Type B pancreatic cell (in vitro differentiated cells): ENCODE measurements at places on chromosomes 3 and 15. TPM values are rescaled to one million over a fixed set of nuclear protein-coding genes. Genes with fewer than 3 reads are reported as not detected.
A peak's percentile ranks its signal among the peaks of the same experiment; 100 is the strongest.

The WDR76 gene
- 5.7 and 16.9 TPM in 2 replicates for total RNA-seq

The SERINC4 gene
- 0.14 and 0.17 TPM in 2 replicates for total RNA-seq

DNA sequence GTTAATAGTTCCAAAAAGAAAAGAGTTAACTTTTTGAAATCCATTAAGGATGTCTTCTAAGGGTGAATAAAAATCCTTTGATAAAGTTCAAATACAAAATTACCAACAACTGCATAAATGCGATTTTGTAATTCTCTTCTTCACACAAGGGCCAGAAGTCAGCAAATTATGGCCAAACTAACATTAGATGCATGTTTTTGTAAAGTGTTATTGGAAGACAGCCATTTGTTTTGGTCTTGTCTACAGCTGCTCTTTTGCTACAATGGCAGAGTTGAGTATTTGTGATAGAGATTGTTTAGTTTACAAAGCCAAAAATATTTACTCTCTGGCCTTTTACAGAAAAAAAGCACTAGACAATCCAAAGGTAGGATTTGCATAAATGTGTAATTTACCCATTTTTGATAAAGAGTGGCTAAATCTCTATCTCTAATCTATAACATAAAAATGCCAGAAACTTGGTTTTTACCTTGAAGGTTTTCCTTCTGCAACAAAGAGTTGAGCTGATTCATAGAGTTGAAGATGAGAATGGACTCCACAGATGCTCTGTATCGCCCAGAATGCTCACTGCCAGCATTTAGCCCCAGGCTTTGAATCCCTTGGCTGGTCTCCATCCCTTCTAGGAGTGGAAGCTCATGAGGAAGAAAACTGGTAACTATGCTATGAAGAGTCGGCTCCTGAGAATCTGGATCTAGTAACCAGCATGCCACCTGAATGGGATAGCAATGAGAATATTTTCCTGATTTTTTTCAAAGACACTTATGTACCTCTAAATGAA, 64.5 kb downstream of the POLQ start:
- DNase-seq, result no peak
- H3K4me1 ChIP-seq, result no peaks in the 10 kb centered on the region
- no peak overlapping the region for H3K4me3 ChIP-seq
- H3K27ac ChIP-seq, result no peak overlapping the region
- H3K36me3 ChIP-seq, result peaks cover 8% of the 10 kb centered on the region

DNA sequence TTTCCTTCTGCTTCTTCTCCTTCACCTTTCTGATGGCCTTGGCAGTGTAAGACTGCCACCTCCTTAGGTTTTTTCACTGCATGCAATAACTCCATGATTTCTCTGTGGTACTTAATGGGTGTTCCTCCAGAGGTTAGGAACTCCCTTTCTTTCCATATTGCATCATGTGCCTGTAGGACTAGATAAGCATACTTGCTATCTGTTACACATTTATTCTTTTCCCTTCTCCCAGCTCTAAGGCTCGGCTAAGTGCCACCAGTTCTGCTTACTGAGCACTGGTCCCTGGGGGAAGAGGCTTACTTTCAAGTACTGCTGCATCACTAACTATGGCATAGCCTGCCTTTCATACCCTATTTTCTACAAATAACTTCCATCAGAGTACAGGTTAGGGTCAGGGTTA, 351.8 kb downstream of the OTOL1 start:
- no peak overlapping the region for H3K27ac ChIP-seq
- no peak overlapping the region for H3K4me3 ChIP-seq
- no peak for DNase-seq
- H3K27me3 ChIP-seq, result peaks cover 8% of the 10 kb centered on the region
- no peaks in the 10 kb centered on the region for H3K4me1 ChIP-seq

DNA sequence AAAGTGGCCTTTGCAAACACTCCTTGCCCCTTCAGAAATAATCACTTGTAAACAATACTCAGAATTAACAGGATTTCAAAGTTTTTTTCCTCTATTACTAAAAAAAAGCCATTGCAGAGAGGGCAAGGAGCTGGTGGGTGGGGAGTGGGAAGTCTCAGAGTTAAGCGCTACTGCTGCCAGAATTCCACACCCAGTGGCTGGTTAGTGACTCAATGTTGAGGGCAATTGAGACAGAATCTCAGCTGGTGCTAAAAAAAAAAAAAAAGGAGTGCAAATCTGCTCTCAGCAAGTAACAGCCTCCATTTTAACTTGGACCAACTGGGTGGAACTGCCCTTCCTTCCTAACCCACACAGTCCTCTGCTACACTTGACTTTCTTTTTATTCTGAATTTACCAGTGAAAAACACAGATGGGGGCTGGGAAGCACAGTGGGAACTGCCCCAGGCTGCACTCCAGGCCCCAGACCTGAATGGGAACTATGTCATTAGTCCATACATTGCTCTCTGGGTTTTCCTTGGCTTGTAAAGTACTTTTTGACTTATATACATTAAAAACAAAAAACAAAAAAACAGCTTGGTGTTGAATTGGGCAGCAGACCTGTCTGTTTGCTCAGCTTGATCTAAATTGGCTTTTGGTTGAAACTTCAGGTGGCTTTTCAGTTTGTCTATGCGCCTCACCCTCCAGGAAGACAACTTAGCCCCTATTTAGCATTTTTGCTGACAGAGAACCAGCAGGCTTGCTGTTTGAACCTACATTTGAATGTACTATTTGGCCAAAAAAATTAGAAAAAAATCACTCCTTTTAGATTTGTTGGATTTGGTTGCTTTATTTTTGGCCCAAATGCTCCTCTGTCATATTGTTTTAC, 357.8 kb upstream of the TBL1XR1 start:
- peaks cover 3% of the 10 kb centered on the region for H3K36me3 ChIP-seq
- peaks cover 19% of the 10 kb centered on the region for H3K4me1 ChIP-seq
- H3K27ac ChIP-seq, result no peak overlapping the region

GRCh38 chr3:85524104-85524503, 565.3 kb downstream of the CADM2 start:
- no peaks in the 10 kb centered on the region for H3K36me3 ChIP-seq
- no peaks in the 10 kb centered on the region for H3K4me1 ChIP-seq
- no peaks in the 10 kb centered on the region for H3K27me3 ChIP-seq
- no peak overlapping the region for H3K27ac ChIP-seq

DNA sequence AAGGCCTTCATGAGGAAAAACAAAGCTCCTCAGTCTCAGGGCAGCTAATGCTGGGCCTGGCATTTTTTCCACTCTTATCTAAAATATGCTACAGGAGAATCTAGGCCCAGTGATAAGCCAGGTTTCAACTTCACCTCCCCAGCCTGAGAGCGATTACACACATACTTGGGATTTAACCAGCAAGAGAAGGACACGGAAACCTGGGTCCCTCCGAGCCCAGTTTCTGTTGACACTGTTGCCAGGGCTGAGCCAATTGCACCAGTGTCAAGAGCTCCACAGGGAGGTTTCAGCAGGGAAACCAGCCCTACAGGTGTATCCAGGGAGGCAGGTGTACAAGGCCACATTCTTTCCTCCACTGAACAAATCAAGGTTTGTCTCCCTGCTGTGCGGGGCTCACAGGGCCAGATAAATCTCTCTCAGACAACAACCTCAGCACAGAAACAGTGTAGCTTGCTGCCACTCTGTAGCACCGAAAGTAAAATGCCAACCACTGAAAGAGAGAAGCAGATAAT, 85.4 kb downstream of the MAGI1 start:
- H3K27ac ChIP-seq, result peak overlapping the region; percentile 99
- peak; percentile 72 for DNase-seq
- no peaks in the 10 kb centered on the region for H3K27me3 ChIP-seq
- peak overlapping the region; percentile 79 for H3K4me3 ChIP-seq

GRCh38 chr3:14768182-14768790, 50.5 kb upstream of the FGD5 start:
- H3K4me3 ChIP-seq, result no peak overlapping the region
- peak; percentile 37 for DNase-seq
- H3K4me1 ChIP-seq, result no peaks in the 10 kb centered on the region
- no peak overlapping the region for H3K27ac ChIP-seq
